ENCODE measurements at places on chromosomes 13 and 19.

GRCh38 chr13:45372189-45373161 lies 31.5 kb upstream of the TPT1 start:
- no peak for DNase-seq

GRCh38 chr13:95858286-95859075 lies 181.5 kb downstream of the DNAJC3 start:
- DNase-seq: no peak

DNA sequence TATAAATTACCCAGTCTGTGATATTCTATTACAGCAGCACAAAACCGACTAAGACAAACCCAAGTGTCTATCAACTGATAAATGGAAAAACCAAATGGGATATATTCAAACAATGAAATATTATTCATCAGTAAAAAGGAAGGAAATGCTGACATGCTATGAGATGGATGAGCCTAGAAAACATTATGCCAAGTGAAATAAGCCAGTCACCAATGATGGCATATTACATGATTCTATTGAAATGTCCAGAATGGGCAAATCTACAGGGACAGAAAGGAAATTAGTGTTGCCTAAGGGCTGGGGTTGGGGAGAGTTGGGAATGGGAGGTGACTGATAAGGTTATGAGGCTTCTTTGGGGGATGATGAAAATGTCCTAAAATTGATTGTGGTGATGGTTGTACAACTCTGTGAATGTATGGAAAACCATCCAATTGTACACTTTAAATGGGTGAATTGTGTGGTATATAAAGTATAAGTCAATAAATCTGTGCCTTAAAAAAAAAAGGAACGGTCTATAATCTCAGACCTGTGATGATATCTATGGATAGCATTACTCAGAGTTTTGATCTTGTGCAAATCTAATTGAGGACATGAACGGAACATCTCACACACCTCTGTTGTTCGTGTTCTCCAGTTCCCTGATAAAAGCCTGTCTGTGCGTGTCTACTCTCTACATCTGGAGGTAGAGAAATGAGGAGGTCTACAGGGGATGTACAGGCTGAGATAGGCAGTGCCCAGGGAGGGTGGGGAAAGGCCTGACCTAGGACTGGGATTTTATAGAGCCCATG lies 49.0 kb downstream of the TNFRSF19 start:
- DNase-seq: no peak

- DNase-seq: no peak
Measured at GRCh38 chr13:50838701-50839100, 4.8 kb downstream of the DLEU7 start.

DNA sequence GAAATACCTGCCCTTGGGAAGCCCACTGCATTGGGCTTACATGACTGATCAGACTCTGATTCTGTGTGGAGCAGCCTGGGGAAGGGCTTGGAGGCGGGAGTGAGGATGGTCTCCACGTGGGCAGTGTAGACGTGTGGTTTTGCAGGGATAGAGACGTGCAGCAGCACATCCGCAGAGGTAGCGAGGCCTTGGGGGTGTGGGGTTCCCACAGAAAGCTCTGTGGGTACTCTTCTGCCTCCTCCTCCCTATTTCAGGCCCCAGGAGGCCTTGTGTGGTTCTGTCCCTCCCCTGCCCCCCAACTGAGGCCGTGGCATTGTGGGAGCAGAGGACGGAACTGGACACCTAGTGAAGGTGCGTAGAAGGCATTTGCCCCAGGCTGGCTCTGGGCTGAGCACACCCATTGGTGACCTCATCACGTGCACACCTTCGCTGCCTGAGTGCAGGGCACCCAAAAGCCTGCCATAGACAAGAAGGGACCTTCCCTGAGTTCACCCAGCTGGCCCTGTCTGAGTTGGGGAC lies 28.9 kb downstream of the PPP1R37 start:
- DNase-seq: no peak

- DNase-seq: no peak
Measured at GRCh38 chr13:36764536-36764935, 54.5 kb upstream of the RFXAP start.

- no peak for DNase-seq
Measured at GRCh38 chr13:72444999-72445398, 282.4 kb downstream of the MZT1 start.

- no peak for DNase-seq
Measured at GRCh38 chr13:111853721-111854120, 213.2 kb upstream of the SOX1 start.

- DNase-seq: no peak
Measured at GRCh38 chr19:11240008-11240444, 607 bp downstream of the ANGPTL8 start.

DNA sequence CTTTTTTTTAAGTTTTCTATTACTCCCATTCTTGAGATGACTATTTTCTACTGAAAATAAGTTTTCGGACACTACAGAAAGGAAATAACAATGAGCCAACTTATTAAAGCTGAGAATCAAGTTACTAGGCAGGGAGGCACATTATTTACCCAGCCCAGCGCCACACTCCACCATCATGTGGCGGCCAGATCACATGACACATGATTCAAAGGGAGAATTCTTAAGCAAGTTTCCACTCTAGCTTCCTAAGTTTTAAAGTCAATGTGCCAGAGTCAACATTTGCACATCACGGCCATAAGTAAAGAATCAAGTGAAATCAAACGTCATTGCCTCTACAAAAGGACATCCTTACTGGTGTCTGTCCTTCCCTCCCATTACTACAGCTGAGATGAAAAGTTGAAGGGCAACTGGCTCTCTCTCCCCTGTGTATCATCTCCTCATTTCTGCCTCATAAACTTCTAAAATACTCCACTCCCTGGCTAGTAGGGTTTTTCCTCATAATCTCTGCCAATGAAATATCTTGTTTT lies 81.7 kb downstream of the KLF12 start:
- no peak for DNase-seq

GRCh38 chr13:32141462-32141861 lies 109.9 kb downstream of the FRY start:
- no peak for DNase-seq

DNA sequence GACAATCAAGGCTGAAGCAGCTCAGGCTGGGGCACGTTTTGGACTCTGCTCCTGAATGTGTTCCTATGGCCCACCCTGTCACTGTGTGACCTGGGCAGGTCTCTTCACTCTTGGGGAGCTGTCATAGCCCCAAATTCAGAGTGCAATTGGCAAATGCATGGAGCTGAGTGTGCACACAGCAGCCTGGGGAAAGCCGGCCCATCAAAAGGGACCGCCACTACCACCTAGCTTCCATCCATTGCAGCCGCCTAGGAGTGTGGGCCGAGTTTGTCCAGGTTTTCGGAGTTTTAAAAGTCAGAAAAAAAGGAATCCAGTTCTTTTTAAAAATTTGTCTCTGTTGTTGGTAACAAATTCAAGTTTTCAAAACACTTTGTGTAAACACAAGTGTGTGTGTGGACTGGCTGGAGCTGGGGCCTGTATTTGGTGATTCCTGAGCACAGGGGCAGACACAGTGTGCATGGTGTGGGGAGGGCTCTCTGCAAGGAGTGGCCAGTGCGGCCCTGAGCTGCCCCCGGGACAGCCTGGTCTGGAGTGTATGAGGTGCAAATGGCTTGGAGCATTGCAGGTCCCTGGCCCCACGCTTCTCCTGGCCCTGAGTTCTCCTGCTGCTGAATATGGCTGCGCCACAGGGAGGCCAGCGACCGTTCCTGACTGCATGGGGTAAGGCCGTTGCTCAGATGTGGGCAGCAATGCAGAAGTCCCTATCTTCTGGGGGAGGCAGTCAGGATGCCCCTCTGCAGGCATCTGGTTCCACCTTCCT lies 13.2 kb upstream of the ZNF536 start:
- no peak for DNase-seq

DNA sequence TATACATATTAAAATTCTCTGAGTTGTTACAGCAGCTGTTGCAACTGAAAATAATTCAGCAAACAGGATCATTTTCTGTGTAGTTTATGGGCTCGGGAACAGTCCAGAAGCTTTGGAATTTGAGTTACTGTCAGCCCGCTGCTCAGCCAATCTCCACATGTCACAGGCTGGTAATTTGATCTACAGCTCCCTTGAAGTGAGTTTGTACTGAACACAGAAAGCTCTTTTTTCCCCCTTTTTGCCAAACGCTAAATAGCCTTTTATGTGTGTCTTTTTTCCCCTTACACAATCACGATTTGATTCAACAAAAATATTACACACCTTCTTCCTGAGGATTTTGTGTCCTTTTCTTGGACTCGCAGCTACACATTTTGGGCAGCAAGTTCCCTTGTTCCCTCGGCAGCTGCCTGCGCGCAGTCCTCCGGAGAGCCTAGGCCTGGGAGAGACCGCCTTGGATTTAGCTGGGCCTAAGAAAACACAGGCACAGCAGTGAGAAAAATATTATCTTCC lies 371.4 kb downstream of the KCNRG start:
- DNase-seq: no peak

DNA sequence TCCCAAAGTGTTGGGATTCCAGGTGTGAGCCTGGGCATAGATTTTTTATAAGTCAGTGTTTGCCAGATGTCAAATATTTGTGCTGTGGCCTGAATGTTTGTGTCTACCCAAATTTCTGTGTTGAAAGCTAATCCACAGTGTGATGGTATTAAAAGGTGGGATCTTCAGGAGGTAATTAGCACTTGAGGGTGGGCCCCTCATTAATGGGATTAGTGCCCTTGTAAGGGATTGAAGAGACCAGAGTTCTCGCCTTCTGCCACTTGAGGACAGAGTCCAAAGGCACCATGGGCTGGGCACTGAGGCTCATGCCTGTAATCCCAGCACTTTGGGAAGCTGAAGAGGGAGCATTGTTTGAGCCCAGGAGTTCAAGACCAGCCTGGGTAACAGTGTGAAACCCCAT lies 9.7 kb upstream of the FBXO17 start:
- DNase-seq: no peak

DNA sequence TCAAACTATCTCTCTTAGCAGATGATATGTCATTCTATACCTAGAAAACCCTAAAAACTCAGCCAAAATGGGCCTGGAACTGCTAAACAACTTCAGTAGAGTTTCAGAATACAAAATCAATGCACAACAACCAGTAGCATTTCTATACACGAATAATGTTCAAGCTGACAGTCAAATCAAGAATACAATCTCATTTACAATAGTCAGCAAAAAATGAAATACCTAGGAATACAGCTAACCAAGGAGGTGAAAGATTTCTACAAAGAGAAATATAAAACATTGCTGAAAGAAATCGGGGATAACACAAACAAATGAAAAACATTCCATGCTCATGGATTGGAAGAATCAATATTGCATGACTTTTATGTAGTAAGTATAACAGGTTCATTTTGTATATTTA lies 804.8 kb downstream of the SLITRK1 start:
- DNase-seq: no peak

DNA sequence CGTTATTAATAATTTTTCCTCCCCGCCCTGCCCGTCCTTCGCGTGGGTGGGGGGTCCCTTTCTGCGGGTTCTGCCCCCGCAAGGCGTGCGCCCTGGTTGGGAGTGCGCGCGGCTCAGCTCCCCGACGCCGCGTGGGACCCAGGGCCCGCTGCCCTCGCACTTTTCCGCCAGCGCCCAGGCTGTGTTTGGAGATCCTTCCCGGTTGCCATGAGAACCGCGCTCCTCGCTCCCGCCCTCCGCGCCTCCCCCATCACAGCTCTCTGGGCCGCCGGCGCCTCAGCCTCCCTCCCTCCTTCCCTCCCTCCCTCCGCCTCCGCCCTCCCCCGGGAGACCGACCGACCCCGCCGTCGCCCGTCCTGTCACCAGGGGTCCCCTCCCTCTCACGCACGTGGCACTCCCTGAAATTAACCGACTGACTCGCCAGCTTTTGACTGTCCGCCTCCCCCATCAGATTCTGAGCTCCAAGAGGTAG lies 2.4 kb upstream of the SSBP4 start:
- peak; percentile 79 for DNase-seq

DNA sequence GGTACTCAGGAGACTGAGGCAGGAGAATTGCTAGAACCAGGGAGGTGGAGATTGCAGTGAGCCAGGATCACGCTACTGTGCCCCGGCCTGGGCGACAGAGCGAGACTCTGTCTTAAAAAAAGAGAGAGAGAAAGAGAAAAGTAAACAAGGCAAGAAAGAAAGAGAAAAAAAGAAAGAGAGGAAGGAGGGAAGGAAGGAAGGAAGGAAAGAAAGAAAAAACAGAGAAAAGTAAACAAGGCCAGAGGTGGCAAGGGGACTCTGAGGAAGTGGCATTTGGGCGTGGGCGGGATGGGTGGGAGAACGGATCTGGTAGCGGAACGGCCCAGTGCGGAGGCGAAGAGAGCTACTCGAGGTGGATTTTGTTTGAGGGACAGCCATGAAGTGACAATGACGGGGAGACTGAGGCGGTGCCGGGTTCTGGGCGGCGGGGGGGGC lies 7.5 kb upstream of the ARRDC2 start:
- DNase-seq: no peak

DNA sequence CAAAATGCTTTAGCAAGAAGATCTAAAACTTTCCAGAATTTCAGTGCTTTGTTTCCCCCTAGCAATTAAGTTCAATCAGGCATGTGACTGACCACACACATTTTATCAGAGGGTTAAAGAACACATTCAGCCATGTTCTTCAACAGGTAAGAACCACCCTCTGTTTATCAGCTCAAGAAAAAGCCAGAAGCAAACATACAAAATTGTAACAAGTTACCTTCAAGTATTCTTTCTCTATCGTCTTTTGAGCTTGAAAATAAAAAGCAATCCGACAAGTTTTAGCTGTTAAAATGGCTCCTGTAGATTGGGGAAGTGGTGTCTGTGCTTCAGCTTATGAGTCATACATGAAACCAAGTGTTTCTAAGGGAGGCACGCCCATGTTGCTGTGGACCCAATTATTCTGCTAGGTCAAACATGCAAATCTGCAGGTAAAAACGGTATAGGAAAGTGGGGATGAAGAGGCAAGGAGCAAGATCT lies at the start of gene ELF1:
TSS of gene ELF1 (minus strand) at position 306 of the 477 bp plus-strand sequence. CDS start 37,262 bp downstream, outside the sequence.
- DNase-seq: peak; percentile 59

DNA sequence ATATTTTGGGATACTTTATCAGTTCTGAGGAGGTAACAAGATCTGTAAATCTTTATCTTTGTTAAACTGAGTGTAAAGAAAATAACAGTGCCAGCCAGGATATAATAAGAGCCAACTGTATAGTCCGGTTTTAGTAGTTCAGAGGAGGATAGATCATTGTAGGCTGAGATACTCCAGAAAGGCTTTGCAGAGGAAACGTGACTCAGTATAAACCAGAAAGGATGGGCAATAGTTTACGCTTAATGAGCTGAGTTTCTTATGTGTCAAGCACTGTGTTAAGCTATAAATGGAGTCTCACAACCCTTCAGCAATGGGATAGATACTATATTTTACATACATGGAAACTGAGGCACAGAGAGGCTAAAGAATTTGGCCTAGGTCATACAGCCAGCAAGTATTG lies 3.8 kb downstream of the RFXAP start:
- no peak for DNase-seq
